Stimulated activated naive B cell treated with anti-CD40 and anti-IgM and Interleukin-4, amounts not matched to agents 10 μg/mL and 1 μg/mL and 100 μg/mL, for 72 hours (primary cell): ENCODE measurements at places on chromosomes 11 and 22.

- DNase-seq, result peak; percentile 4
Observed at GRCh38 chr11:13238879-13239514, 38.6 kb upstream of the BMAL1 start.

- no peak for DNase-seq
Observed at GRCh38 chr11:71199226-71199820, 53.1 kb downstream of the SHANK2 start.

- no peak for DNase-seq
Observed at GRCh38 chr11:77412814-77413213, 61.1 kb downstream of the PAK1 start.

DNA sequence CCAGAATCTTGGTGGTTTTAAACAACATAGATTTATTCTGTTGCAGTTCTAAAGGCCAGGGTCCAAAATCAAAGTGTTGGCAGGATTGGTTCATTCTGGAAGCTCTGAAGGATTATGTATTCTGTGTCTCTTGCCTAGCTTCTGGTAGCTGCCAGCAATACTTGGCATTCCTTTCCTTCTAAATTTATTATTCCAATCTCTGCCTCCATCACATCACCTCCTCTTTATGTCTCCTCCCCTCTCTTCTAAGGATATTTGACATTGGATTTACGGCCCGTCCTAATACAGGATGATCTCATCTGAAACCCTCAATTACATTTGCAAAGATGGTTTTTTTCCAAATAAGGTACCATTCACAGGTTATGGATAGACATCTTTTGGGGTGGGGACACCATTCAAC lies 186.5 kb downstream of the SBF2 start:
- no peak for DNase-seq
